ENCODE measurements at places on chromosomes 2 and 18. TPM values are rescaled to one million over a fixed set of nuclear protein-coding genes. Genes with fewer than 3 reads are reported as not detected.

DNA sequence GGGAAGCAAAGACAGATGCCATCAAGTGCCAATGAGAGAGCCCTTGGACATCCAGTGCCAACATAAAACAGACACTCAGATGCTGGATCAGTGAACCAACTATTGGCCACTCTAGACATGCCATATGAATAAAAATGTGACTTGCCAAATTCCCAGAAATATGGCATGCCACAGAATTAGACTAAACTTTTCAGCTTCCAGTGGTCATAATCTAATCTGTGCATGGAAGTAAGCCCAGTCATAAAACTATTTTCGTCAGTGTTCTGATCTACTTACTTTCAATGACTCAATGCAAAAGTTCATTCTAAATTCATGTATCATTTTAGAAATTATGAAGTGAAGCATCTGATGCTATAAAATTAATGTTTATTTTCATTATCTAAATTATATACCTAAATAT is 1506.2 kb upstream of the NXPH2 start:
- DNase-seq, result no peak

GRCh38 chr18:58649966-58650816 is 21.1 kb upstream of the MALT1 start:
- no peak for DNase-seq

DNA sequence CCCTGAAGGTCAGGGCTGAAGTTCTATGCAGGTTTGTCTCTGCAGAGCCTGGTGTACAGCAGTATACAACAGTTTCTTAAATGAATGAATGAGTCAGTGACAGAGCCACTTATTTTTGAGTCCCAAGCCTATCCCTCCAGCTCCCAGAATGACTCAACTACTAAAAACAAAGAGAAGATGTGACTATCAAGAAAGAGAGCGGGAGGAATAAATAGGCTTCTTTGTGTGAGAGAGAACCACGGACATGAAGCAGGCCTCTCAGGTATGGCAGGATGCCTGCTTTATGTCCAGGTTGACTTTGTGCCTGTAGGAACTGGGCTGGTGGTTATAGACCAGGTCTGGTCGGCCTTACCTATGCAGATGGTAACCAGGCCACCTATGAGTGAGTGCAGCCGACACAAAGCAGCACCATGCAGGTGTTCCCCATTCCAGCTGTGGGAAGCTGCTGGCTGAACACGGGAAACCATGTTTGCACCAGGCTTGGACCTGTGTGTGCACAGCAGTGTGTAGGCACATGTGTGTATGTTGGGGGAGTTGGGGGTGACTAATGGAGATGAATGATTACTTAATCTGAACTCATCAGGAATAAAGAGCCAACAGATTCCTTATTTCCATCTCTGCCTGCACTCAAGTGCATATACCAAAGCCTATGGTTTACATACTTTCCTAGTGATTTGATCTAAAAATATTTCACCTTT is 171.0 kb downstream of the OSR1 start:
- no peak for DNase-seq

GRCh38 chr2:210049831-210050230 is 47.4 kb downstream of the RPE start:
- no peak for DNase-seq

DNA sequence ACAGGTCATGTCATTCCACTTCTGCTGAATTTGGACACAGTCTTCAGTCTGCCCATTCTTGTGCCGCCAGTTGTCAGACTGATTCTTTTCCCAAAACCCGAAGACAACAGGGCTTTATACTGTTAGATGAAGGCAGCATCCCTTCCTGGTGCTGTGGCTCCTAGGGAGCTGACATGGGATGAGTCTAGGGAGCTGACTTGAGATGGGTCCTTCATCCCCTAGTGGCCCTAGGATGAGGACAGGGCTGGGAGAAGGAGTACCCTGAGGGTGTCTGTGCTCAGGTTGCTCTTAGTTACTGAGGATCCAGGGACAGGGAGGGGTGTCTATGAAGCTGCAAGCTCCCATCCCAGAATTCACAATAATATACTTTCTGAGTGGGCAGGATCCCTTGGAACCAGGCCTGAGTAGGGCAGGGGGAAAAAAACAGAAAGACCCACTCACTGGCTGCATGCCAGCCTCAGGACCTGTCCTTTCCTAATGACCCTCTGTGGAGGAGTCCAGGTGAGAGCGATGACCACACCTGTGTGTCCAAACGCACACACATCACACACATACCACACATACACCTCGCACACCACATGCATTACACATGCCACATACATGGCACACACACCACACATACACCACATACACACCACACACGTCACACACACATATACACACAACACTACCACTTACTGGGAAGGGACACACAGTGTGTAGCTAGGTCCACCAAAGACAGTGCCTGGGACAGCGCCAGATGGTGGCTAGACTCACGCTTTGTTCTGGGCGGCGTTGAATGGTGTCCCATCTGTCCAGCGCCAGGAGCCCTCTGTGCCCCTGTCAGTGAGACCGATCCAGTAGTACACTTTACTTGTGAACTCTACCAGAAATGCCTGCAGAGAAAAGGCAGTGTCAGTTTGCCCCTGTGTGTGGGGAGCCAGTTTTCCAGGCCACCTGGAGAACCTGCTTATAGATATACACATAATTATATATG is 11.1 kb downstream of the CLEC4F start:
- no peak for DNase-seq

DNA sequence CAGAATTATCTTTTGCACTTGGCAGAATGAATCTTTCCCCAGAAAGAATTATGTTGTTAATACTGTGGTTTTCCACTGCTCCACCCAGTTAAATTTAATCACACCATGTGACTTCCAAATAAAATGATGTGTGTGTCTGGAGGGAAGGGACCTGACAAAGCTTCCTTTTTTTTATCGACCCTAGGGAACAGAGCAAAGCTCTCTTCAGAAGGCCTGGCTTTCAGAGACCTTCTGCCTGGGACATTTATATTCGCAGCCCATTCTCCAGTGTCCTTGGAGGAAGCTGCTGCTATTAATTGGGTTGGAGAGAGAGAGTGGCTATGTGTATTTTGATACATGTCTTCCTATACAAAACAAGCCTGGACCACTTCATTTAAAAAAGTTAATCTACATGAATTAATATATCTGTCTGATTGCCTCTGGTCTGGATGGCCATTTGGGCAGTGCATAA is 233.7 kb downstream of the PRKCE start:
- no peak for DNase-seq

DNA sequence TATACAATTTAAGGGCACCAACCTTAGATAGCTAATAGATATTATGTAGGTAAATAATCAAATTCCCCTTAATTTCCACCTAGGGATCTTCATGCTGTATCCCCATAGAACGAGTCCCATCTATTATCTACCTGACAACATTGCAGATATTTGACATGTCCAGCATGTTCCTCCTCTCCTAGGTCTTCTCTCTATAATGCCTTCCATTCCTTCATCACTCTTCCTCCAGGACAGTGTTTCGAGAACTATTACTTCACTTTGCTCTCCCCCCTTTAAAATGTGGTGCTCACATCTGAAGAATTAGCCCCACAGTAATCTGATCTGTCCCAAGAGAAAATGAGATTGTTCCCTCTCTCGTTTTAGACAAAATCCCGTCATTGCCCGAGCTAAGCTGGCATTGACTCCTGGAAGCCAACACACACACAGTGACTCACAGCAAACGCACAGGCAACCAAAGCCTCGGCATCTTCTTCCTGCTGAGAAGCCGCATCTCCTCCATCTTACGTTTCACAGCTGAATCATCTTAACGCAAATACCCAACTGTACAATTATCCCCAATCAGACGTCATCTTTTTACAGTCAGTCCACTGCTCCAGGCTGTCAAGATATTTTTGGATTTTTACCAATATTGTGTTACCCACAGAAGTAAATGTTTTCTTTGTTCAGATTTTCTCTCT is 162.9 kb upstream of the AGAP1 start:
- DNase-seq, result no peak

- DNase-seq, result no peak
These were observed 144.8 kb upstream of the NDUFV2 start for GRCh38 chr18:8957731-8958130.

Gene SAG
- not detected for total RNA-seq

Gene SDC1
- total RNA-seq, result 0.41 TPM

Gene SERPINB8
- total RNA-seq, result 2.3 TPM
